SK-N-SH (cell line): ENCODE measurements at places on chromosomes 5 and 9. TPM values are rescaled to one million over a fixed set of nuclear protein-coding genes. Genes with fewer than 3 reads are reported as not detected.

Gene SHROOM1
- 3.8 and 4.8 TPM in 2 replicates for polyA plus RNA-seq

Gene FBLL1
- 4.4 and 4.5 TPM in 2 replicates for polyA plus RNA-seq

Gene PTAR1
- 4.7 and 7.8 TPM in 2 replicates for polyA plus RNA-seq

Gene RGMB
- polyA plus RNA-seq: 72.6 and 86.7 TPM in 2 replicates

Gene ANKRD34B
- not detected in 2 replicates for polyA plus RNA-seq

Gene PLAC8L1
- polyA plus RNA-seq: 0.21 and 0.55 TPM in 2 replicates

Gene CDH6
- polyA plus RNA-seq: 1.1 and 1.4 TPM in 2 replicates

Gene PRRT1B
- not detected in 2 replicates for polyA plus RNA-seq

Gene ST8SIA4
- polyA plus RNA-seq: 0.02 TPM in 2 replicates

DNA sequence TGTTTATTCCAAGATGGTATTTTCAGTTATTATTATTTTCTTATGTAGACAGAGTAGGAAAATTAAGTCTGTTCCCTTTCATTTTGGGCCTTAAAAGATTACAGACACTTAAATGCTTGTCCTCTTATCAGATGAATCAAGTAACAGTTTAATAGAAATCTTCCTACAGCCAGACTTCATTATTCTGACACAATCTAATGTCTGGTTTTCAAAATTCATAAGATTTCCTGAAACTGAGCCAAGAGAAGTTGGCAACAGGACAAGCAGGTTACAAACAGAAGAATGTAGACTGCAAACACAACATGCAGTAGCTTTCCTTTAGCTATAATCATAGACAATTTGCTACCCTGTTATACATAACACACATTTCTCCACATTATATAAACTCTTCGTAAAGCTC lies 130.5 kb downstream of the FBXL17 start:
- peak; percentile 10 for DNase-seq

- no peak for DNase-seq
These were observed 94.3 kb downstream of the ZNF354C start for GRCh38 chr5:179154346-179154990.

DNA sequence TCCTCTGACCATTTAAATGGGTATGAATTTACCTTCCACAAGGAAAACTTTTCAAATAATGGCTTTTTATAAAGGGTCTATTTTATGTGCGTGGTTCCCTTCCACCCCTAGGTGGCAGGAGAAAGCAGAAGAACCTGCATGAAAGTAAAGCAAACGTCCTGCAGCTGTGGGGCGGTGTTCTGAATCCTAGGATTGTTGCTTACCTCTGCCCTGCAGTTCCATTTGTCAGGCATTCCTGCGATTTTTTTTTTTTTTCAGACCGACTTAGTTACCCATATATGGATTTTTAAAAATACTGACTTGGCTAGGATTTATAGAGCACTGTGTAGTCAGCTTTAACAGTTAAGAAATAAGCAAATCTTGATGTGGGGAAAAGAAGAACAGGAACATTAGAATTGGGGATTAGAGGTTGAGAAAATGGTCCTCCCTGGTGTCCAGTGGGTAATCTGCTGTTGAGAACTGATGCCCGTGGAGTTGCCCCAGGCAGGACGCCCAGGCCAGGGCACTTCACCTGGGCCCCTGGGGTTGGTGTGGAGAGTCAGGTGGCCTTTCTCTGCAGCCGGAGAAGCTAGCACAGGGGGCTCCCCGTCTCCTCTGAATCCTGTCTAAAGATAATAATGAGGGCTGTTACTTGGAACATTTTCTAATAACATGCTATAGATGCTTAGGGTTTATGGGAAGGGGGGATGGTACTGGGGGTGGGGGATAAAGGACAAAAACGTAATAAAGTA lies 30.4 kb upstream of the LTC4S start:
- peak; percentile 84 for DNase-seq

DNA sequence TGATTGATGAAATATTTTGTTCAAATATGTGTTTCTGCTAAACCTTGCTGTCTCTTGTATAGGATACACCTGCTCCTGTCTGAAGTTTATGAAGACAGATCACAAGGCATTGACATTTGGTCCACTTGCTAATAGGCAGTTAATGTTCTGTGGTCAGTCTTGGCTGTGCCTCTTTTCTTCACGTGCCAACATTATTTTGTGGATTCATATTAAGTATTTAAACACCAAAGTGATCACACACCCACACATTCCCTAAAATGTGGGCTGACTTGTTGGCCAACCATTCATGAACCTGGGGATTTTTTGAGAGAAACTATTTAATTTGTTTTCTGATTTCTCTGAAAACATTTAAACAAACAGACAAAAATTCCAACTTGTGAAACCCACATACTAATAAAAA lies 33.7 kb downstream of the ZNF462 start:
- no peak for DNase-seq

DNA sequence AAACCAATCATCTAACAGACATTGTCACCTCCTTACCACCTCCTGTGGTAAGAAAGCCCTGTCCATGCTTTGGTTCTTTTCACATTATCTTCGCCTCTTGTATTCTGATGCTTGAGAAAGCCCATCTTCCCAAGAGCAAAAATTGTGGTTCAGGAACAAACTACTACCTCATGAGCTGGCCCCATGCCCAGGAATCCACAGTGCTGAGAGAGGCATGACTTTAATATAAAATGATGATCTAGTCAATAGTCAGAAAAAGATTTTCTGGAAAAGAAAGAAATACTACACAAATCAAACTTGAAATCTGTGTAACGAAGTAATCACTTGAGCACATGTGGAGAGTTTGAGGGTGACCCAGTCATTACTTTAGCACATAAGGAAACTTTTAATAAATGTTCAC lies 94.7 kb downstream of the FGF10 start:
- DNase-seq: no peak

DNA sequence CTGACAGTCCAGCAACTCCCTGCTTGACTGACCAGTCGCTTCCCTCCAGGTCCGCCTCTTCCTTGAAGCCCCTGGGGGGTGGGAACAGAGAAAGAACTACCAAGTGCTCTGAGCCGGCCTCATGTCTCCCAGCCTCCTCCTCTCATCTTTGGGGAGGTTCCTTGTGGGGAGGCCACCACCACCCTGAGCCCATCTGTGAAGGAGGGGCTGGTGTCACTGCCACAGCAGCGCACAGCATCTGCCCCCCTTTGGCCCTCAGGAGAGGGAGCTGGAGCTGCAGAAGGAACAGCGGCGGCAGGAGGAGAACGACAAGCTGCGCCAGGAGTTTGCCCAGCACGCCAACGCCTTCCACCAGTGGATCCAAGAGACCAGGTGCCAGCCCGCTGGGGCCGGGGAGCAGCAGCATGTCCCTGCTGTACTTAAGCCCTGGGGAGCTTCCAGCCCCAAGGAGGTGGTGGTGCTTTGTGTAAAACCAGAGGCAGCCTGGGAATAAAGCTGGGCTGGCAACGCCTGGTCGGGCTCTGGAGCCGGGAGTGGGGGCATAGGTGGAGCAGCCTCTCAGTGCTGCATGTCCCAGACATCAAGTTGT lies 29.4 kb downstream of the DYNC2I2 start:
- DNase-seq: peak; percentile 22

DNA sequence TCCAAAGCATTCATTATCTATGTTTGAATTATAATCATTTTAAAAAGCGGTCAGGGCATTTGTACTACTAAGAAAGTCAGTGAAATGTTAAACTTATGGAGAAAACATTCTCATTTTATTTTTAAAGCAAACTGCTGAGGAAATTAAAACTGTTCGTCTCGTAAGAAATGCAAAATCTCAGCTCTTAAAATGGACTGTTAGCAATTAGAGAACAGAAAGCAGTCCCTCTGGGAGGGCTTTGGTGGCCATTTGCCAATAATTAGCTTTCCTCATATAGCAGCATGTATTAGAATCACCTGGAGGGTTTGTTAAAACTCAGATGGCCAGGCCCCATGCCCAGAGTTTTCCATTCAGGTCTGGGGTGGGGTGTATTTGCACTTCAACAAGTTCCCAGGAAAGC lies 120.7 kb upstream of the RASEF start:
- DNase-seq: no peak

- DNase-seq: peak; percentile 76
These were observed 2.1 kb downstream of the TLN1 start for GRCh38 chr9:35729700-35730485.

- peak; percentile 60 for DNase-seq
These were observed 518 bp downstream of the SPRY4 start for GRCh38 chr5:142324136-142324870.

DNA sequence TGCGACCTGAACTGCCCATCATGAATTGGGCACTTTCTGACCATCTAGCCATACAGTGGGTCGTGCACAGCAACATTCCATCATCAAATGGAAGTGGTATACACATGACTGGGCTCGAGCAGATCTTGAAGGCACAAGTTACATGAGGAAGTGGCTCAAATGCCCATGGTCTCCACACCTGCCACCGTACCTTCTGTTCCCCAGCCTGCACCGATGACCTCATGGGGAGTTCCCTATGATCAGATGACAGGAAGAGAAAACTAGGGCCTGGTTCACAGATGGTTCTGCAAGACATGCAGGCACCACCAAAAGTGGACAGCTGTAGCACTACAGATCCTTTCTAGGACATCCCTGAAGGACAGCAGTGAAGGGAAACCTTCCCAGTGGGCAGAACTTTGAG lies 21.8 kb downstream of the MTMR12 start:
- DNase-seq: no peak
